Right lobe of liver (tissue), 6 donors: ENCODE measurements at places on chromosomes 4 and X. TPM values are rescaled to one million over a fixed set of nuclear protein-coding genes. Genes with fewer than 3 reads are reported as not detected.

- DNase-seq, result no peak
These were observed 53.6 kb downstream of the LIN54 start for GRCh38 chr4:82957045-82957444.

DNA sequence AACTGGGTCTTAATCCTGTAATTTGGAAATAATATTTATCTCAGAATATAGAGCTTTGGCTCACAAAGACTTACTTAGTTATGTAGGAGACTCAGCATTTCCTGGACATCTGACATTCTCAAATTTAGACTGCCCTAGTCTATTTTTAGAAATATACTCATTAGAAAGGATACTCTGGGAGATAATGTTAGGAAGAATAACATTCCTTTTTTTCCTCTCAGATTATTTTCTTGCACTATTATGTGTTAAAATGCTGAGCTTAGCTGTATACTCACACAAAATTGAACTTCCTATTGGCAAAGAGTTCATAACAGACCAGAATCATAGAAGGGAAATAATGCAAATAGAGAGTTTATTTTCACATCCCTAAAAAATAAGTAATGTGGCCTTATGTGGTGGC is 1424.9 kb upstream of the PCDH7 start:
- no peak for DNase-seq

GRCh38 chrX:34631479-34632220 is 25.4 kb downstream of the TMEM47 start:
- DNase-seq, result no peak

DNA sequence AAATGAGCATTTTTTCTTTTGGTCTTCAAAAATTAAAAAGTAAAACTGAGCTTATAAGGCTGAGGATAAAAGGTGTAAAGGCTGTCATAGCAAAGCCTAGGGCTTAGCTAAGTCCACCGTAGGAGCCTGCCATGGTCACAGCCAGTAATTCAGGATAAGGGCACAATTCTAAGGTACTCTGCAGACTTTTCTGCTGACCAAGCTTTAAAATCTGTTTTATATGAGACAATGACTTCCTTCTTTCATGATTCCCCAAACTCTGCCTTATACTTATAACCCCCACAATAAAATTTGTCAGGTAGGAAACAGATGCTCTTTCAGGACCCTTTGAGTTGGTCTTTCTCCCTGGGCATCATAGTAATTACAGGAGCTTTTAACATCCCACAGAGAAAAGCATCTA is 138.5 kb downstream of the COL4A6 start:
- no peak for DNase-seq

GRCh38 chr4:10162341-10163000 is 45.9 kb upstream of the WDR1 start:
- peak; percentile 73 for DNase-seq

DNA sequence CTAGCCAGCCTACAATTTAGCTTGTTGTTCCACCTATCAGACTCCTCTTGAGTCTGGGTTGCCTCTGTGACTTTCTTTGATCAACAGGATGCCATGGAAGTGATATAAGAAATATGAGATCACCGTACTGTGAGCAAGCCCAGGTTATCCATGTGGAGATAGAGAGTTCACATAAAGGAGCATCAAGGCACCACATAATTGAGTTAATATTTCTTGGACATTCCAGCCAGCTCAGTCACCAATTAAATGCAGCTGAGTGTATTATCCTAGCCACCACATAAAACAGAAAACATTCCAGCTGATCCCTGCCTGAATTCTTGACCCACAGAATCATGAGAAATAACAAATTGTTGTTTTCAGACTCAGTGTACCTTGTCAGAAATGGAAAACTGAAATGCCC is 253.6 kb downstream of the PPP1R2C start:
- no peak for DNase-seq

DNA sequence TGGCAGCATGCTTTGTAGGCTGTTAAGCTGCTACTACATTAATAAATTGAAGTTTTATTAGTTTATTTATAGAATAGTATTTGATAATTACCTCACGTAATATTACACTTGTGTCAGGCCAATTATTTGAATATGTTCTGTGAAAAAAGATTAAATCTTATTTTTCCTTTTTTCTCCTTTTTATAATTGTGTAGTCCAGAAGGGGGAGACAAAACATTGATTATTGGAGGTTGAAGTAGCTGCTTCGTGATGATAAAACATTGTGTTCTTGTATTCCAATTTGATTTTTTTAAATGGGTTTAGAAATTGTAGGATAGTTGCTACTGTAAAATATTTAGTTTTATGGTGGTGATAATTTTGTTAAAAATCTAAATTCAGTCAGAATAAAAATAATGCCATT is 85.7 kb downstream of the DIAPH2 start:
- DNase-seq, result no peak

Gene HGFAC
- total RNA-seq, result 73.9 TPM

Gene PAPSS1
- 3.7 TPM for total RNA-seq

Gene CYP2U1
- total RNA-seq, result 3.8 TPM

Gene TMEM150C
- 11.8 TPM for total RNA-seq

Gene TREX2
- not detected for total RNA-seq

Gene CXorf38
- 4.8 TPM for total RNA-seq

Gene BEX1
- total RNA-seq, result not detected

Gene MEPE
- not detected for total RNA-seq
